ENCODE measurements at places on chromosomes 2 and 18. TPM values are rescaled to one million over a fixed set of nuclear protein-coding genes. Genes with fewer than 3 reads are reported as not detected.

DLX1 gene
- total RNA-seq: not detected

KDSR gene
- 59.4 TPM for total RNA-seq

GALNT3 gene
- 2.7 TPM for total RNA-seq

- peaks cover 92% of the 10 kb centered on the region for H3K4me1 ChIP-seq
- H3K36me3 ChIP-seq: no peaks in the 10 kb centered on the region
- H3K27me3 ChIP-seq: no peaks in the 10 kb centered on the region
Observed at GRCh38 chr2:197274937-197275336, 35.6 kb downstream of the ANKRD44 start.

DNA sequence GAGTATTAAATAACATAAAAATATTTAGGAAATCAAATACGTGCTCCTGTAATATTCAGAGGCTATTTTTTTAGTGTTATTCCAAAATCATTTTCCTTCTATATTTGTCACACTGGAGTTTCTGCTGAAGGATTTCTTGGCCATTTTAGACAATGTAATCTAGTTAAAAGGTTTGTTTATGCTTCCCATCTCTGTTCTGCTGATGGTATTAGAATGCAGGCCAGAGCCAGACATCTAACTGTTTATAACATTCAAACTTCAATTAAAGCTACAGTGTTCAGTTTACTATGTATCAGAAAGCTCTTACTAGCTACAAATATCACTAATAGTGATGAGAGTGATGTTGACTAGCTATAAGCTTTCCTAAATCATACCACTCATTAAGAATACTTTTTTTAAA is 7.9 kb downstream of the MBD5 start:
- no peak overlapping the region for H3K4me3 ChIP-seq
- peaks cover 13% of the 10 kb centered on the region for H3K4me1 ChIP-seq
- no peak for DNase-seq
- no peak overlapping the region for H3K27ac ChIP-seq
- H3K27me3 ChIP-seq: no peaks in the 10 kb centered on the region

DNA sequence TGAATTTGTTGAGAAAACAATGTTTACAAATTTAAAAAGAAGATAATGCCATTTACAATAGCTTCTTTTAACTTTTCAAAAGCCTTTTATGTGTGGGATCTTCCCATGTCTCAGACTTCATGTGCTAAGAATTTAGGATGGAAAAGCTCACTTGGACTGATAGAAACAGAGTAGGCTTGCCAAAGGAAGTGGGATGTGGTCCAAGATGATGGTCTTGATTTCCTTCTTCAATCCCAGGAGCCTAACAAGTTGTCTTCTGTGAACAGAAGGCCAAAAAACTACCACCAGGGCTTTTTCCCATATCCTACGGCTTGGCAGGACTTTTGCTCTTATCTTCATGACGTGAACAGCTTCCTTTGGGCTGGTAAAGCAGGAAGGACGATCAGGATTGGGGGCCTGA is 9.5 kb downstream of the CXCR4 start:
- H3K27me3 ChIP-seq: no peaks in the 10 kb centered on the region
- peaks cover 7% of the 10 kb centered on the region for H3K4me1 ChIP-seq
- no peak for DNase-seq
- peaks cover 6% of the 10 kb centered on the region for H3K36me3 ChIP-seq
- H3K4me3 ChIP-seq: no peak overlapping the region

GRCh38 chr2:190649798-190650390 is 1.0 kb downstream of the NAB1 start:
- H3K4me1 ChIP-seq: peaks cover 46% of the 10 kb centered on the region
- no peaks in the 10 kb centered on the region for H3K27me3 ChIP-seq
- H3K4me3 ChIP-seq: peak overlapping the region; percentile 69
- H3K36me3 ChIP-seq: no peaks in the 10 kb centered on the region
- H3K27ac ChIP-seq: peak overlapping the region; percentile 80

Data from CD4-positive, alpha-beta memory T cell (primary cell).